ENCODE measurements at places on chromosomes 5 and 9. TPM values are rescaled to one million over a fixed set of nuclear protein-coding genes. Genes with fewer than 3 reads are reported as not detected.

DNA sequence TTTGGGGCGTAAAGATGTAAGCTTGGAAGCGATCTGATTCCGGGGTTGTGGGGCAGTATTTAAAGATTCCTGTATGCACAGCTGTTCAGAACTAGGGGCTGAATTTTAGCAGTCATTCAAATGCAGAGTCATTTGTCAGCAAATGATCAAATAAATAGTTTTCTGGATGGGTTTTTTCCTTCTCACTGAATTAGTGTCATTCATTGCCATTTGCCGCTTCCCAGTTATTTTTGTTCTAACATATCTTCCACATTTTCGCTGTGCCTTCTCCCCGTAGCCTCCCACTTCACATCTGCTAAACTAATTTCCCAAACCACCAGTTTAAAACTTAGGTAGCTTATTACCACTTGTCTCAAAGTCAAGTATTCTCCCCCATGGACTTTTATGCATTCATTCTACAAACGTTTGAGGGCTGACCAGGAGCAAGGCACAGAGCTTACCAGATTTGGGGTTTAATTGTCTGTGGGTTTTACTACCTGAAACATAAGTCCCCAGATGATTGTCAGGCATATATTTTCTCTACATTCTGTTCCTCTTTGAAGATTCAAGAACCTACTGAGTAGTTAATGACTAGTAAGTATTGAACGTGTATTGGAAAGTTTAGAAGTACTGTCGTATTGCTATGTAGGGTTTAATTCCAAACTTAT lies 41.3 kb upstream of the CKMT2 start:
- H3K36me3 ChIP-seq, result no peaks in the 10 kb centered on the region
- peaks cover 64% of the 10 kb centered on the region for H3K4me1 ChIP-seq
- no peak overlapping the region for H3K4me3 ChIP-seq
- DNase-seq, result no peak
- H3K27me3 ChIP-seq, result no peaks in the 10 kb centered on the region

DNA sequence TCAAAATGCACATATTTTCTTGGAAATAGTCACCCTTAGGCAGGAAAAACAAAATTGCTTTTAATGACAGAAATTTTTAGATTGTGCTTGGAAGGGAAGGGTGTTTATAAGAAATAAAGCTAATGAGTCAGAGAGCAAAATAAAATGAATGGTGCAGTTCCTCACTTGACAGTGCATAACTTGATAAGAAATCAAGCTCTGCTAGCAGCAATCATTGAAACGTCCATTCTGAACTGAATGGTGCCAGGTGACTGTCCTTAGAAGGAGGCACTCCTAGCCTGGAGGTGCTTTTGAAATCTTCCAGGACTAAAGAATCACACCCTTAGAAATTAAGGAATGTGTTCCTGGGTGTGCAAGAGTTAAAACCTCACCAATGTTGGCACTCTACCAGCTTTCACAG lies 202.5 kb downstream of the EFNA5 start:
- peaks cover 78% of the 10 kb centered on the region for H3K4me1 ChIP-seq
- H3K27ac ChIP-seq, result no peak overlapping the region
- peaks cover 2% of the 10 kb centered on the region for H3K36me3 ChIP-seq
- H3K27me3 ChIP-seq, result no peaks in the 10 kb centered on the region
- DNase-seq, result no peak

DNA sequence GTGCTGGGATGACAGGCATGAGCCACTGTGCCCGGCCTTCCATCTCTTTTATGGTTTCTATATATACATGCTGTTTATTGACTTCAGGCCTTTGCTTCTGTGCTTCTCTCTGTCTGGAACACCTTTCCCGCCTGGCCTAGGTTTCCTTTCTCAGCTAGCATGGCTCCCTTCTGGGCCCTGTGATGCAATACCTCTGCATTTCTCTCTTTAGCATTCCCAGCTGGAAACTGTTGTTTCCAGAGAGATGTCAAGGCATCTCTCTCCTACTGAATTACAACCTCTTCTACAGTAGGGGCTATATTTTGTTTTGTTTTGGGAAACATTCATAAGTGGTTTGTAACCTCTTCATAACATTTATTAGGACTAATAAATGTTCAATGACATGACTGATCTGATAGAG lies 57.1 kb downstream of the RPS23 start:
- H3K4me1 ChIP-seq, result peaks cover 5% of the 10 kb centered on the region
- no peak overlapping the region for H3K27ac ChIP-seq
- H3K27me3 ChIP-seq, result no peaks in the 10 kb centered on the region
- no peak for DNase-seq
- H3K36me3 ChIP-seq, result no peaks in the 10 kb centered on the region

DNA sequence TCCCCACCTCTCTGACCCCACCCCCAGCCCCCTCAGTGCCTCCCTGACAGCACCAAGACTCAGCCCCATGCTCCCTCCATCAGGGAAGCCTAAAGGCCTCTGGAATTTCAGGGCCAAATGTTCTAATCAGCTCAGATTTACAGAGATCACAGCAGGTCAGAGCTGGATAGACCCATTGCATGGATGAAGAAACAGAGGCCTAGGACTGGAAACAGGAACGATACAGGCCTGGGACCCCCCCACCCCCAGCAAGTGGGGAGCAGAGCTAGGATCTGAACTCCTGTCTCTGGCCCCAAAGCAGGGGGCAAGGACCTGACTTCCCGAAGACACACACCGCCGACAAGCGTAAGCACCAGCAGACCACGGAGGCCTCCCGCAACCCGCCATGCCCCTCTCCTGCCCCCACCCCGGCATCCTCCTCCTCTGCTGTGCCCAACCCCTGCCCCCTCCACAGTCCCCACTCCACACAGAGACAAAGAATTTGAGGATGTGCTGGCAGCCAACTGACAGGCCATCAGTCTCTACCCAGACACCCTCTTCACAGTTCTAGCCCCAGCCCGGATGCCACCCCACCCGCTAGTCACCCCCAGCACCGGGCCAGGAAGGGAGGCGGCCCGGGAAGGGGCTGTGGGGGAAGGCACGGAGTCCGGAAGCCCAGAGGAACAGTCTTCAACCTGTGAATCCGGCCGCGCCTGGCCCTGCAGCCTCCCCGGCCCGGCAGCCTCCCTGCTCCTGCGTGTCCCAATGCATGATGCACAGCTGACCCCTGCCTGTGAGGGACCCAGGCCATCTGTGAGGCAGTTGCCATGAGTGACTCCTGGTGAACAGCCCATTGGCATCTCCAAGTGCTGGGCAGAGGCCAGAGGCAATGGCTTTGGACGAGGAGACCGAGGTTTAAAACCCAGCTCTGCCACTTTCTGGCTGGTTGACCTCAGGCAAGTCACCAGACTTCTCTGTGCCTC lies 31.3 kb downstream of the NDUFA8 start:
- H3K4me3 ChIP-seq, result no peak overlapping the region
- DNase-seq, result no peak
- H3K36me3 ChIP-seq, result no peaks in the 10 kb centered on the region
- peaks cover 25% of the 10 kb centered on the region for H3K4me1 ChIP-seq
- H3K27me3 ChIP-seq, result peaks cover 91% of the 10 kb centered on the region

NTNG2 gene
- total RNA-seq, result 2.4 TPM

- H3K27ac ChIP-seq, result no peak overlapping the region
- peaks cover 79% of the 10 kb centered on the region for H3K27me3 ChIP-seq
- no peaks in the 10 kb centered on the region for H3K36me3 ChIP-seq
Measured at GRCh38 chr9:117411547-117411946, 3.3 kb downstream of the ASTN2 start.

- H3K36me3 ChIP-seq, result peaks cover 19% of the 10 kb centered on the region
- H3K27me3 ChIP-seq, result no peaks in the 10 kb centered on the region
- H3K4me1 ChIP-seq, result peaks cover 14% of the 10 kb centered on the region
- no peak overlapping the region for H3K27ac ChIP-seq
Measured at GRCh38 chr5:2557435-2557834, 194.0 kb downstream of the IRX2 start.

DNA sequence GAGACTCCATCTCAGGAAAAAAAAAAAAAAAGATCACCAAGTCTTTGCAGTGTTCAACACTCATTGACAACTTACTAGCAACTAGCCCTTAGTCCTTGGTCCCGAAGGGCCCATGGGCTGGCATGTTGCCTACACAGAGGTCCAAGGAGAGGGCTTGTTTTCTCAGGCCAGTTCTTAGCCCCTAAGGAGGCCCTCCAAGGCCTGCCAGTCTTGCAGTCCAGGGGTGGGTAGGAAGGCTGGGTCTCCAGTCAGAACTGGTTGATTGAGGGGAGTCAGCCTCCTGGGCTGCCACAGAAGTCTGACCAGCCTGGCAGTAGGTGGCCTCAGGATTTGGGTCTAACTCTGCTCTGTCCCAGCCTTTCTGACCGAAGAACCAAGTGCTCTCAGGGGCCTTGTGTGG lies 32.7 kb downstream of the IER5L start:
- H3K36me3 ChIP-seq, result peaks cover 5% of the 10 kb centered on the region
- DNase-seq, result no peak
- peak overlapping the region; percentile 19 for H3K4me3 ChIP-seq
- peak overlapping the region; percentile 57 for H3K27ac ChIP-seq
- peaks cover 61% of the 10 kb centered on the region for H3K4me1 ChIP-seq

LVRN gene
- 0.56 TPM for total RNA-seq

DNA sequence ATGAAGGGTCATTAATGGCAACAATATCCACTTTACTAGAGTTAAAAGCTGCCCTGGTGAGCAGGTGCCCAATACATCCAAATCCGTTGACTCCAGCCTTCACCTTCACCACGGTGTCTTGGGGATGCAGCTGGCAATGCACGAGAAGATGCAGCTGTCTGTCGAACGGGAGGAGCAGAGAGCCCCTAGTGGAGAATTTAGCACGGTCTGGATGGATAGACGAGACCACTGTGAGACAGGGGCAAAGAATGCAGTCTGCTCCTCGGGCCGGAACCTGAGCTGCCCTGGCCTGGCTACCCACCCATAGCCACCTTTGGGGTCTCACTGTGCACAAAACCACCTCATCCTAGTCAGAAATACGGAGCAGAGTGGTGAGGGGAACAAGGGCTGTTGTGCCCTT lies 35.1 kb downstream of the ADRA1B start:
- H3K4me3 ChIP-seq, result no peak overlapping the region
- no peaks in the 10 kb centered on the region for H3K36me3 ChIP-seq
- no peak overlapping the region for H3K27ac ChIP-seq
- DNase-seq, result no peak

ARHGEF39 gene
- 27.2 TPM for total RNA-seq

PAEP gene
- total RNA-seq, result not detected

ANKRD18B gene
- 25.0 TPM for total RNA-seq

DNA sequence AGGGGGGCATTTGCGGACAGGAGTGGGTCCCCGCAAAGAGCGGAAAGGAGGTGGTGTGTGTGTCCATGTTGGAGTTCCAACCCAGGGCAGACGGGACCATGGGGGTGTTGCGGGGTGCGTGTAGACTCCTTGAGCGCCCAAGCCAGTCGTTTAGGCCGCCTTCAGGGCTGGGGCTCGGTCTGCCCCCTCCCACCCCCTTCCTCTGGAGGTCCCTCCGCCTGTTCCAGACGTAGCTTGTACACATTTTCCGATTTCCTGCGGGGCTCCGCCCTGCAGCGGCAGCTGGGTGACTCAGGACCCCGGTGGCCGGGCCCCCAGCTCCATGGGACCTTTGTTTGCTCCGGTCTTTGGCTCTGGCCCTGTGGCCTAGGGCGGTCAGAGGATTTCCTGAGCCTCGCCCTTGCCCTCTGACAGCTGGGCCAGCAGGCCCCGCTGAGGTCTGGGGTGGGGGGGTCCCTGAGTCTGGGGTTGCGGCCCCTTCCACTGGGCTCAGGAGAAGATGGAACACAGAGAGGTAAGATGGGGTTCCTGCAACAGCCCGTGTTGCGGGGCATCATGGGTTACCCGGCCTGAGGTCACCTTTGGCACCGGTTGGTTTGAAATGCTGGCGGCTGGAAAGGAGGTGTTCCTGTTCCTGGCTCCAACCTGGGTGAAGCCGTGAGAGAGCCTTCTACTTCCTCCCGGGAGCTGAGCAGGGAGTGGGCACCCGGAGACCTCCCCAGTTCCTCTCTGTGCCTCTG lies 1.5 kb downstream of the PKN3 start:
- no peaks in the 10 kb centered on the region for H3K27me3 ChIP-seq
- no peak for DNase-seq
- H3K27ac ChIP-seq, result no peak overlapping the region
- H3K4me1 ChIP-seq, result peaks cover 9% of the 10 kb centered on the region
- H3K36me3 ChIP-seq, result no peaks in the 10 kb centered on the region

DNA sequence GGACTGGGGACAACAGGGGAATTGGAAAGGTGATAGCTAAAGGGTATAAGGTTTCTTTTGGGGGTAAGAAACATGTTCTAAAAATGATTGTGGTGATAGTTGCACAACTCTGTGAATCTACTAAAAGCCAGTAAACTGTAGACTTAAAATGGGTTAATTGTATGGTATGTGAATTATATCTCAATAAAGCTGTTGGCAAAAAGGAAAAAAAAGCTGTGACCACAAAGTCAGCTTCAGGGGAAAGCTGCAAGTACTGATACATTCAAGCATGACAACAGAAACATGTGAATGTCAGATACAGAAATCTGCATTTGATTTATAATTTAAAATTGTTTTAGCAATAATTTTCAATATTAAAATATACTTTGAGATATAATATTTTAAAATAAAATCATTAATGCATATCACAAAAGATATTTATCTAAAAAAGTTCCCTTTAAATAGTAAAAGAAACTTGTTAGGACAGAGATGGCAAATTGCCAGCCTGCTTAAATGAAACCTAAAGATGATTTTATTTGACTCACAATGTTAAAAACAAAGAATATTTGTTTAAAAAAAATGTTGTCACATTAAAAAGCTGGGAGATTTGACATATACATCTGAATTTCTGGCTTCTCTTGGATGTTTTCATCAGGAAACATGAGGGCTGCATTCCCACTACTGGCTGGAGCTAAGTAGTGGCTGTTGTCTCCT lies 66.0 kb downstream of the TBCA start:
- H3K27ac ChIP-seq, result no peak overlapping the region
- H3K4me3 ChIP-seq, result no peak overlapping the region
- H3K27me3 ChIP-seq, result no peaks in the 10 kb centered on the region
- no peaks in the 10 kb centered on the region for H3K4me1 ChIP-seq

DNA sequence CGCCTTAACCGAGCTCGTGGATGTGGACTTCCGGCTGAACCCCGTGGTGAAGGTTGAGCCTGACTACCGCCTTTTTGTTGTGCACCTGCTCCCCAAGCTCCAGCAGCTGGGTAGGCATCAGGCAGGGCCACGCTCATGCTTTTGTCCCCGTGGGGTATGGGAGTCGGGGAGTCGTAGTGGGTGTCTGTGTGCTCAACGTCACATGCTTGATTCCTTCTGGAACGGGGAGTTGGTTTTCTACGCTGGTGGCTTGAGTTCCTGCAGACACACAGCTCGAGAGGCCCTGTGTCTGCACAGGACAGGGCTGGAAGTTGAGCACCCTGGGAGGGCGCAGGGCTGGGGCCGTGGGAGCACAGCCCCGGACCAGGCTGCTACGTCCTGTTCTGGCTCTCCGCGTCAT lies 8.0 kb downstream of the CEP72 start:
- H3K36me3 ChIP-seq, result peaks cover 13% of the 10 kb centered on the region
- H3K4me3 ChIP-seq, result no peak overlapping the region
- H3K27me3 ChIP-seq, result no peaks in the 10 kb centered on the region
- DNase-seq, result no peak
- H3K27ac ChIP-seq, result peak overlapping the region; percentile 27

DNA sequence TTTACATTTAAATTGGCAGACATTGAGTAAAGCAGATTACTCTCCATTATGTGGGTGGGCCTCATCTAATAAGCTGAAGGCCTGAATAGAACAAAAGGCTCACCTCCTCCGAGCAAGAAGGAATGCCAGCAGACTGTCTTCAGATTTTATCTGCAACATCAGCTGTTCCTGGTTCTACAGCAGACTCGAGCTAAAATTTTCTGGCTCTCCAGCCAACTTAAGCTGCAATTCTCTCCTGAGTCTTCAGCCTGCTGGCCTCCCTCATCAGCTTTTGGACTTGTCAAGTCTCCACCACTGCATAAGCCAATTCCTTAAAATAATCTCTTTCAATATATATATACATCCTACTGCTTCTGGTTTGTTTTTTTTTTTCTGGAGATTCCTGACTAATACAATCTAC lies 12.5 kb downstream of the TRPM3 start:
- no peaks in the 10 kb centered on the region for H3K4me1 ChIP-seq
- H3K27ac ChIP-seq, result no peak overlapping the region
- no peak for DNase-seq
